ENCODE measurements at places on chromosomes 3 and 15.

- DNase-seq, result no peak
Measured at GRCh38 chr15:38843736-38844590, 279.3 kb upstream of the RASGRP1 start.

- no peak for DNase-seq
Measured at GRCh38 chr3:72118628-72119027, 333.7 kb upstream of the PROK2 start.

GRCh38 chr3:116226266-116226665 lies 219.0 kb downstream of the LSAMP start:
- no peak for DNase-seq

DNA sequence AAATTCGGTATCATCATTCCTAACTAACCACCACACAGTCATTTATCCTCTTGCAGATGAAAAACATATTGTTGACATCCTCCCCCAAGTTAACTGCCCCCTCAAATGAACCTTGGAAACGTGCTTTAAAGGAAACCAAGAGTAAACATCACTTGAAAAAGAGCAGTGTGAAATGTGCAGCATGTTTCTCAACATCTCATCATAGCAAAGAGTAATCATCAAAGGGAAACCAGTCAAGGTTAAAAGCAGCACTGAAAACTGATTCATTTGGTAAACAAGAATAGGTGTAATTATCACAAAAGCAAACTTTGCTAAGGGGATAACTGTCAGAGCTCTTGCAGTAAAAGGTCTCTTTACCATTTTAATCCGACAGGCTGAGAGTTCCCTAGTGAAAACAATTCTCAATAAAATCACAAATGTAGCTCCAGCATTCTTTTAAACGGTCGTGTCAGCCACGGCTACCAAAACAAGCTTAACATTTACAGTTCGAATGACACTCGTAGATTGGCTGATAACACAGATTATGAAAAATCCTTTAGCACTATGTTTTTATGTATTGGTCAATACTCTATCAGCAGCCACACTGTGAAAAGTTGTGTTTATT lies 461.0 kb downstream of the GBE1 start:
- DNase-seq, result no peak

DNA sequence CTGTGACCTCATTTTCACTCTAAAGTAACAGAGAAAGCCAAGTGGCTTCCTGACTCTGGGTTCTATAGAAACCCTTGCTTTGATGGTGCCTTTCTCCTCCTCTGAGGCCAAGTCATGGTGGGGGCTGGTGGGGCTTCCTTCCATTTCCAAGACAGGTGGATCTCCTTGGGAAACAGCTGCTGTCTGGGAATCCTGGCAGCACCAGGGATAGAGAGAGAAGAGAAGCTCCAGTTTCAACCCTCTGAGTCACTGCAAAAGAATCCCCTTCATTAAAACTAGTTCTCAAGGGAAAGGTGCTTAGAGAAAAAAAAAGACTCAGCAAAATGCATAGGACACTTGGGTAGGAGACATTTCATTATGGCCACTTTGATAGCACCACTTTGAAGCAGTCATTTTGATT lies 614.4 kb downstream of the FHIT start:
- DNase-seq, result no peak

DNA sequence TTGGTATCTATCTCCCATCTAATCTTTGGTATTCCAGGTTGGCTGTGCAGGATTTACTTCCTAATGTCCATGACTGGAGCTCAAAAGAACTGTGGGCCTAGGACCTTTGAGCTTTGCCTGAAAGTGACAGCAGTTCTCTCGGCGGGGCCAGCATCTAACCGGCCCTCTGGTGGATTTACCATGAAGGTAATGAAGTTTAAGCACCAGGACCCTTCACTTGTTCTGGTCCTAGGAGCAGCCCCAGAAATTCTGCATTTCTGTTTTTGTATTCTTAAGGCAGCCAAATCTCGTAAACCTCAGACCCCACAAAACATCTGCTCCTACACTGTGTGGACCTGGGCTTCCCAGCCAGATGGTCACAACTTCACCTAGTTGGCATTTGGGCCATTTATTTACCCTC lies 13.0 kb downstream of the CALML4 start:
- DNase-seq, result no peak

DNA sequence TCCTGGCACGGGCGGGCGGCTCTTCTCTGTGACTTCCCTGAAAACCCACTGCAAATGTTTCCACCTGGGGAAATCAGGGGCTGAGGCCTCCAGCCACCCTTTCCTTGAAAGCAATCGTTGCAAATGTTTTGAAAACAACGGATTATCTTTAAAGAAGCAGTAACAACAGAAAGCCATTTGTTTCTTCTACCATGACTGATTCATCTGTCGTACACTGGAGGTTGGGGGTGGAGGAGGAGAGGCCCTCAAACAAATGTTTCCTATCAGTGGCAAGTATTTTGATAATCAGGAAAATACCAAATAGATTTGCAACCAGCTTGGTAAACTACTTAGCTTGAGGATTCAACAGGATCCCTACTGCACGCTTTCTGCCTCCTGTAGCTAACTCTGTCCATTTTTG lies 114.9 kb downstream of the PDZRN3 start:
- DNase-seq, result no peak

GRCh38 chr3:18557216-18557615 lies 132.1 kb upstream of the SATB1 start:
- no peak for DNase-seq

- no peak for DNase-seq
Measured at GRCh38 chr15:26294059-26294689, 431.0 kb upstream of the ATP10A start.

DNA sequence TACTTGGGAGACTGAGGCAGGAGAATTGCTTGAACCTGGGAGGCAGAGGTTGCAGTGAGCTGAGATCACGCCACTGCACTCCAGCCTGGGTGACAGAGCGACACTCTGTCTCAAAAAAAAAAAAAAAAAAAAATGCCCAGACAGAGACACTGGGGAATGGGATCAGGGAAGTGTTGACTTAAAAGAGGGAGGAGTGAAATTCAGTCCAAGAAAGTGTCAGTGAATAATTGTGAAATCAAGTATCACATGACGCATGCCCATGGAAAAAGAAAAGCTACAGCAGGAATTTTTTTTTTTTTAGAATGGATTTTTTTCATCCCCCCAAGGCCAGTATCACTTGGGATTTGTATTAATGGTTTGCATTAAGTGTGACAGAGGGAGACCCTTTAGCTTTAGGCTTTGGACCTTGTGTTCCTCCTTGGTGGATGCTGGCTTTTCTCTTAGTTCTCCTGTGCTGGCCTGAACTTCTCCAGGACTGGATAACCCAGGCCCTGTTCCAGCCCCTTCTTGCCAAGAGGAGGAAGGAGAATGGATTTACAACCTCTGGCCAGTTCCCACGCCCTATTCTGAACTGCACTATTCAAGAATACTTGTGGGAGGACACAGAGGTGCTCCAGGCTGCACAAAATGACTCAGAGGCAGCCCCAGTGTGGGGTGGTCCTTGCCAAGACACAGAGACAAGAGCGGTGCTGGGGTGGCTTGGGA lies 36.7 kb upstream of the ZNF774 start:
- DNase-seq, result no peak

DNA sequence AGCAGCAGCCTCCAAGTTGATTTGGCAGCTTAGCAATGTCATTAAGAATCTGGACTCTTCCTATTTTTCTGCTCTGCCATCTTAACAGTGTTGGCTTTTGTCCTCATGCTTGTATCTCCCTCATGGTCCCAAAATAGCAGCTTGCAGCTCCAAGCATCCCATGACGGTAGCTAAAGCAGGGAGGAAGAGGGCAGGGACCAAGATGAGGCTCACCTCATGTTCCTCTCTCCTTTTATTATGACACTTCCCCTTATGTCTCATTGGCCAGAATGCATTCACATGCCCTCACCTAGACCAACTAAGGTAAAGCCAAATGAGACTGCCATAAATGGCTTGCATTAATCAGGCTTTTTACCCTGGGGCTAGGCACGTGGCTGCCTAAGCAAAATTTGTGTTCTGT lies 382.4 kb downstream of the SHQ1 start:
- DNase-seq, result no peak

DNA sequence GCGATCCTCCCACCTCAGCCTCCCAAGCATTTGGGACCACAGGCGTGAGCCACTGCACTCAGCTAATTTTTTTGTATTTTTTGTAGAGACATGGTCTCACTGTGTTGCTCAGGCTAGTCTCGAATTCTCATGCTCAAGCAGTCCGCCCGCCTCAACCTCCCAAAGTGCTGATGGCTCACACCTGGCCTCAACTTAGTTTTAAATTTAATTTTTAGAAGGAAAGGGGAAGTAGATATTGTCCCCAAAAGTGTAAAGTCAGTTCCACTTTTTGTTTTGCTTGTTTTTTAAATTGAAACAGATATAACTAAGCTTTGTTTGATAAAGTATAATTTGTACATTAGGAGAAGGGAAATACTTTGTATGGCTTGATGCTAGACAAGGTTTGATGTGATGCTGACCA lies 31.3 kb upstream of the NFKBIZ start:
- no peak for DNase-seq

- DNase-seq, result no peak
Measured at GRCh38 chr3:37324850-37325321, 150.5 kb upstream of the LRRFIP2 start.

DNA sequence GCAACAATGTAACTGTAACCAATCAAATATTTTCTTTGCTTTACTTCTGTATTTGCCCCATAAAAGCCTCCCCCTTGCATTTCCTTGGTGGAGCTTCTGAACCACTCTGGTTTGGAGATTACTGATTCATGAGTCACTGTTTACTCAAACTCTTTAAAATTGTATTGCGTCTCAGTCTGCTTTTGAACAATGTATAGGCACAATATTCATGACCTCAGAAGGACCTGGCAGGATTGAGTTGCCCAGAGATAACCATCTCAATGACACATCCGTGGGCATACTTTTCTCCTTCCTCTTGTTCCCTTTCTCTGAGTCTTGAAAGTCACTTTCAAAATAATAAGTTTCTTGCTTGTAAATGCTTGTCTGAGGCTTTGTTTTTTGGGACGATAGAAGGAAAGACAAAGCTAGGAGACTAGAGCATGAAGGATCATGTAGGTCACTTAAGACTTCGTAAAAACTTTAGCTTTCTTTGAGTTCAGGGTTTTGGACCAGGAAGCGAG lies 57.1 kb upstream of the POU1F1 start:
- no peak for DNase-seq

DNA sequence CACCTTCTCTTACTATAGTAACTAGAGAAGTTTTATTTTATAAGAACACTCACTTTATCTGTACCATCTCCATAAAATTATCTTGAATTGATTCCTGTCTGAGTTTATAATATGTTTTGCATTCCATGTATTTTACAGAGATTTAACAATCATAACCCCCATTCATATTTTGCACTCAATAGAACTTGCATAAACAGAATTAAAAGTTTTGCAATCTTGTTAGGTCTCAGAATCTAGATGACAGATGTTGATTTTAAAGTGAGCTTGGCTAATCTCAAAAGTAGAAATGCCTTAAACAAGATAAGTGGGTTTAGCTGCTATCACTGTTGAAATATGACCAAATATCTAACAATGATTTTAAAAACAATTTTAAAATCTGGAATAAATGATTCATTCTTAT lies 107.9 kb upstream of the EPHA6 start:
- no peak for DNase-seq

GRCh38 chr3:61983479-61983878 lies 389.9 kb downstream of the FEZF2 start:
- DNase-seq, result no peak

GRCh38 chr15:69402816-69403215 lies 11.3 kb upstream of the KIF23 start:
- no peak for DNase-seq

- no peak for DNase-seq
Measured at GRCh38 chr3:71310980-71311660, 272.4 kb downstream of the FOXP1 start.

GRCh38 chr15:74540761-74541493 lies at the start of gene ARID3B:
ARID3B (plus strand) TSS chr15:74541220; CDS start chr15:74543937, 2,717 bp downstream.
- DNase-seq, result peak; percentile 96

- DNase-seq, result no peak
Measured at GRCh38 chr15:81910355-81911021, 135.3 kb downstream of the MEX3B start.

DNA sequence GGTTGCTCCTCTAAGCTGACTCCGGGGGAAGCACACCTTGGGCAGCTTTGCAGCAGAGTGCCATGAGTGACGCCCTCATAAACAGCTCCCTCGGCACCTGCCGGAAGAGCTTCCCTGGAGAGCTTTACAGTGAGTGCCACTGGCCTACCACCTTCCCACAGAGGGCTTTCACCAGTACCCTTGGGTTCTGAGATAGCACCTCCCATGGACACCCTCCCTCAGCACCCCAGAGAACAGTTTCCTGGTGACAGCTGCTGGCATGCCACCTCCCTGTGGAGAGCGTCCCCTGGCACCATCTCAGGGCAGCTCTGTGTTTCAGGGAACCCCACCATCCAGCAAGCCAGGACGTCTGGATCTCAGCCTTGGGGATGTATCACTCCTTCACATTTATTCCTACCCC lies 49.1 kb downstream of the RUBCN start:
- no peak for DNase-seq

GRCh38 chr15:90015749-90016148 lies 14.6 kb downstream of the ZNF710 start:
- no peak for DNase-seq

DNA sequence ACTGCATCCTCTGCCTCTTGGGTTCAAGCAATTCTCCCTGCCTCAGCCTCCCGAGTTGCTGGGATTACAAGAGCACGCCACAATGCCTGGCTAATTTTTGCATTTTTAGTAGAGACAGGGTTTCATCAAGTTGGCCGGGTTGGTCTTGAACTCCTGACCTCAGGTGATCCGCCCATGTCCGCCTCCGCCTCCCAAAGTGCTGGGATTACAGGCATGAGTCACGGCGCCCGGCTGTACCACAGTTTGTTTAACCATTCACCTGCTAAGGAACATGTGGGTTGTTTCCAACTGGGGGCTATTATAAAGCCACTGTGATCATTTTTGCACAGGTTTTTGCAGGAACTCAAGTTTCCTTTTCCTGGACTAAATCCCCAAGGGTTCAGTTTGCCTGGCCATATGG lies 123.2 kb upstream of the RAP2B start:
- no peak for DNase-seq

DNA sequence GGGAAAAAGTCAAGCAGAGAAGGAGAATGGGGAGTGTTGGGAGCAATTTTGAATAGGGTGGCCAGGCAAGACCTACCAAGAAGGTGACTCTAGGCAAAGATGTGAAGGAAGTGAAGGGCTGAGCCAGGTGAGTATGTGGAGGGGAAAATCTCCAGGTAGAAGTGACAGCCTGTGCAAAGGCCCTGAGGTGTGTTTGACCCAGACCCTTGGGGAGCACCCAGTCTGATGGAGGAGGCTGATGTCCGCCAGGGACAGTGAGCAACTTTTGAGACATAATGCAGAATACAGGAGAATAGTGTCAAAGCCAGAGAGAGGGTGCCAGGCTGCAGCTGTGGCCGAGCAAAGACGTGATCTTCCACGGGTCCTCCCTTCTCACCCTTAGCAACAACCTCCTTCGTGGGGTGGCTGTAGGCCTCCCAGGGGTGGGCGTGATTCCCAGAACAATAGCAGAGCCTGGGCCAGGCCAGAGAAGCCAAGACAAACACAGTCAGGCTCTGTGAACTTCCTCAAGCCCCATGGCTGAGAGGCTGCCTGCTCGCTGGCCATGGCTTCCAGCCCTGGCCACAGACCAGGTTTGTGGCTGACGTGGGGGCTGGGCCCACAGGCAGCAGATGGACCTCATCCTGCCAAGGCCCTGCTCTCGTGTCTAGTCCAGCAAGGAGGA lies 58.1 kb downstream of the SLC6A6 start:
- peak; percentile 87 for DNase-seq

Data from putamen (tissue), 1 donor.